ENCODE measurements at places on chromosomes 6 and 20.

GRCh38 chr6:93858213-93858612 lies 438.9 kb upstream of the EPHA7 start:
- DNase-seq: no peak

- DNase-seq: no peak
Measured at GRCh38 chr6:166005944-166006899, 161.4 kb downstream of the TBXT start.

DNA sequence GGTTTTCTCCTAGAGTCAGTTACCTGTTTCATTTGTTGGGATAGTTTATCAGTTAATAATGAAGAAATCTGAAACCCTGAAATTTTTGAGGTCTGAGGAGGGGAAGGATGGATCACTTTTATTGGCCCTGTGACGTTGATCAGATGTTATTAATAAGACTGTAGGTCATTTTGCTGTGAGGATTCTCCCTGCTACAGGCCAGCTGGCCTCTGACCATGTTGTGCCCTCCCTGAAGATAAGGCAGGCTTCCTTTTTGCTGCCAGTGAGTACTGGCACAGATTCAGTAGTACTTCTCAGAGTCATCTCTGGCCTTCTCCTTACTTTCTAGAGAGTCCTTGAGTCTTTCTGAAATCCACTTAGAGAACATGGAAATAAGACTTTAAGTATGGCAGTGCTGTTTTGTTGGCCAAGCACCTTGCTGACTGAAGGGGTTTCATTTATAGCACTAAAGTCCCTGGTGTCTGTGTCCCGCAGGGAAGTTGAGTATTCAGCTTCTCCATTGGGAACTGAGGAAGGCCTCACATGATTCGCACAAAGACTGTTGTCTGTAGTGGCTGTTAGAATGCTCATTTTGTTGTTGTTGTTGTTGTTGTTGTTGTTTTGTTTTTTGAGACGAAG lies 202.6 kb downstream of the DTNBP1 start:
- no peak for DNase-seq

DNA sequence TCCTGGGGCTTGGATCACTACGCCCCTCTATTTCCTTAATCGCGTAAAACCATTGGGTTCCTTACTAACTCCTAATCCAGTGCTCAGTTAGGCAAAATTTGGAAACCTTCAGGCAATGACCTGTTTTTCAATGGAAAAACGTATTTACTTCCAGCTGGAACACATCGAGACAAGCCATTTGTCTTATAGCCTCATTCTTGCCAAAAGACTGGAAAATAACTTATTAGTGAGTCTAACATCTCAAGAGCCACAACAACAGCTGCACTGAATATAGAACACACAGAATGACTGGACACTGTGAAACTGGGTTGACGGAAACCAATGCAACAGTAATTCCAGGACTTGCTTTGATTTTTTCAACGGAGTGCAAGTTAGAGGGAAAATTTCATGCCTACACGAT lies 125.2 kb upstream of the MAP3K7 start:
- DNase-seq: no peak

DNA sequence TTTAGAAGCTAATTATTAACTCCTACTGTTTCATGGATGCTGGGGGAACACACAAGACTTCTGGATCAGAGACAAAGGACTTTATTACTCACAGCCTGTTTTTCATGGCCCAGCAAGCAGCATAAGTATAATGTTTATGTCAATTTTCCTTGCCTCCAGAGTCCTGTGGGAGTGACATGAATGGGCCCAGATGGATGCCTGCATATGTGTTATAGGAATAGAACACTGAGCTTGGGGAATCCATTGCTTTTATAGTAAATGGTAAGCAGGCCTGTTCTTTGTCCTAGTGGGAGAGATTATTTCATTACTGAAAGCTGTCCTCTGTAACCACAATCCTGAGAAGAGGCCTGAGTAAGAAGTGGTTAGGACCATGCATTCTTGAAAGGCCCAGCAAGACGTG lies 25.6 kb downstream of the BLTP3A start:
- no peak for DNase-seq

DNA sequence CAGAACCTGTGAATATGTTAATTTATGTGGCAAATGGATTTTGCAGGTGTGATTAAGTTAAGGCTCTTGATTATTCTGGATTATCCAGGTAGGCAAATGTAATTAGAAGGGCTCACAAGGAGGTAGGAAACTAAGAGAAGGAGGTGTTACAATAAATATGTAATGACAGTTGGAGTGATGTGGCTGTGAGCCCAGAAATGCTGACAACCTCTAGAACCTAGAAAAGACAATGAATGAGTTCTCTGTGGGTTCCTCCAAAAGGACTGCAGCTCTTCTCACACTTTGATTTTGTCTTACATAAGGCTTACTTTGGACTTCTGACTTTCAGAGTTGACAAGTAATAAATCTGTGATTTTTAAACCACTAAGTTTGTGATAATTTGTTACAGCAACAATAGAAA lies 406.6 kb upstream of the EPHA7 start:
- DNase-seq: no peak

GRCh38 chr6:42152024-42152423 lies 9.6 kb upstream of the C6orf132 start:
- DNase-seq: no peak

DNA sequence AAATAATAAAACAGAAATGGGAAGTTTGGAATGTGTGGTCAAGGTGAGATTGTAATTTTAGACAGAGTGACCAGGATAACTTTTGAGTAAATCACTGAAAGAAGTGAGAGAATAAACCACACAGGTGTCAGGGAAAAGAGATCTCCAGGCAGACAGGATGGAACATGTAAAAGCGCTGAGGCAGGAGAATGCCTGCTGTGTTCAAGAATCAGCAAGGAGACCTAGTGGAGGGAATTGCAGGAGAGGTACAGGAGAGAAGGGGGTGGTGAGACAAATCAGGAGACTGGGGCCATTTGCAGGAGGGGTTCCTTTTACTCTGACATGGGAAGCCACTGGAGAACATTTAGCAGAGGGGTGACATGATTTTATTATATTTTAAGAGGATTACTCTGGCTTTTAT lies 456.7 kb downstream of the NKAIN2 start:
- no peak for DNase-seq

DNA sequence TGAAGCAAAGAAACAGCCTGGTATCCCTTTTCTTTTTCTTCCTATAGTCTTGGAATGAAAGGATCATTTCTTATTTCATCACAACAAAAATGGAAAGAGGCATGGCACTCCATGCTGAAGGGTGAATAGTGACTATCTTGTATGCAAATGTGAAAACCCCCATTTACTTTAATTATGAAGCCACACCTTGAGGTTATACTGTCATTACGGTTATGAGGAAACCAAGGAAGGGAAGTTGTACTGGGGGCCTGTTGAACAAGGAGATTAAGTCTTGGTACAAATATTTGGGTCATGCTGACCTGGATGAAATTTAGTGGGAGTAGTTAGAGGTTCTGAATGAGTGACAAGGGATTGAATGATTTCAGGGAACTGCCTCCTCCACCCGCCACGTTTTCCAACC lies 8.7 kb upstream of the STXBP5 start:
- no peak for DNase-seq

DNA sequence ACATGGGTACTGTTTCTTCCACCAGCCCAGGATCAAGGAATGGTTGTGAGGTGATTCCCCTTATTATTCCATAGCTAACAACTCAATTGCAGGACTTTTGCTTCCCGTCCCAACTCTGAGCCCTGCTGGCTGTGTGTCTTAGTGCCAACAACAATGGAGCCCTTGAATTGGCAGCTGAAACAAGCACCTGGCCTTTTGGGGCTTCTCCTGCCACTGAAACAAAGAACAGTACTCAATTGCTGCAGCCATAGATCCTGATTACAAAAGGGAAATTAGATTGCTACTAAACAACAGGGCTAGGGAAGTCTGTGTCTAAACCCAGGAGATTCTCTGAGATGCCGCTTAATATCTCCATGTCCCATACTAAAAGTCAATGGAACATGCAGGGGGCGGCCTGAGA lies 61.3 kb upstream of the CARMIL1 start:
- DNase-seq: no peak

- no peak for DNase-seq
Measured at GRCh38 chr6:128713461-128713860, 169.5 kb upstream of the LAMA2 start.

DNA sequence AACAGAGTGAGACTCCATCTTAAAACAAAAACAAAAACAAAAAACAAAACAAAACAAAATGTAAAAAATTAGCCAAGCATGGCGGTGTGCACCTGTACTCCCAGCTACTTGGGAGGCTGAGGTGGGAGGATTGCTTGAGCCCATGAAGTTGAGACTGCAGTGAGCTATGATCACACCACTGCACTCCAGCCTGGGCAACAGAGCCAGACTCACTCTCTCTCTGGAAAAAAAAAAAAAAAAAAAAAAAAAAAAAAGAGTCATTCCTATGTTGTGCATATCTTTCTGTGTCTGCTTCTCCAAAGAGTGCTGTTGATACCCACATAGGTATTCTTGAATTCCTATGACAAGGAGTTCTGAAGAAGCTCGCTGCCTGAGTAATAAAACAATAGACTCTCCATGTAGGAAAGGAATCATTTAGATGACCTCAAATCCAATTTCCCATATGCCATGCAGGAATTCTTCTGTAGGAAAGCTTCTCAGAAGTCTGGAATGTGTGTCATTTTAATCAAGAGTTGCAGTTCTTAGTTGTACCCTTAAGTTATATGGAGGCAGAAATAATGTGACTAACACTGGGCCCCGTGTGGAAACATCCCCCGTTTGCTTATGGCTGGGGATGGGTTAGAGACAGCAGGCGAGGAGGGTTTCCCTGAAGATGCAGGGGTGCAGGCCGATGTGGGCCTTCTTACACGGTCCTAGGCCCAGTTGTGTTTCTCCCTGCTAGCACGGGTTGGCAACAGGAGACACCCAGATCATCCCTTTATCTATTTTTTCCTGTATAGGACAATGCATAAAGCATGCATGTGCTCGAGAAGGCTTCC lies 79.4 kb downstream of the ZDHHC14 start:
- no peak for DNase-seq

DNA sequence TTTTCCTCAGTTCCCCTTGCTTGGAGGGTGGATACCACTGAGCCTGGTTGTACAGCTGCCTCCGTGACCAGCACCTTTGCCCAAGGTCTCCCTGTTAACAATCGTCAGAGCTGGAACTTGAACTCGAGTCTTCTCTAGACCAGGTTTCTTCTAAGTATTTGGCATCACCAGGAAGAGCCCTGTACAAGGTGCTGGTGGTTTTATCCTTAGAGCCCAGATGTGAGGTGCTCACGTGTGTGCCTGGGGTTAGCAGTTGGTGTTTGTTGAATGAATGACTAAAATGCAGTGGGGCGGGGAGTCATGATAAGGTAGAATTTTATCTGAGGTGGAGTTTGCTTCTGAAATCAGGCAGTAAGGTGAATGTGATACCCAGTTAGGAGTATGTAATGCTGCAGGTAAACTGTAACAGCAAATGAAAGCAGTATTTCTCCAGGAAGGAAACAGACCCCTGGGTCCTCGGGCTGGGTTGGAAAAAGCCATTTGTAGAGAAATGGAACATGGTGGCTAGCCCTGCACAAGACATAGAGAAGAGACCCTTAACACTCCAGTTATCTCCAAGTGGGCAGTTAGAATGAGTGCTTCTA lies 3.1 kb downstream of the DNAJC5 start:
- no peak for DNase-seq

DNA sequence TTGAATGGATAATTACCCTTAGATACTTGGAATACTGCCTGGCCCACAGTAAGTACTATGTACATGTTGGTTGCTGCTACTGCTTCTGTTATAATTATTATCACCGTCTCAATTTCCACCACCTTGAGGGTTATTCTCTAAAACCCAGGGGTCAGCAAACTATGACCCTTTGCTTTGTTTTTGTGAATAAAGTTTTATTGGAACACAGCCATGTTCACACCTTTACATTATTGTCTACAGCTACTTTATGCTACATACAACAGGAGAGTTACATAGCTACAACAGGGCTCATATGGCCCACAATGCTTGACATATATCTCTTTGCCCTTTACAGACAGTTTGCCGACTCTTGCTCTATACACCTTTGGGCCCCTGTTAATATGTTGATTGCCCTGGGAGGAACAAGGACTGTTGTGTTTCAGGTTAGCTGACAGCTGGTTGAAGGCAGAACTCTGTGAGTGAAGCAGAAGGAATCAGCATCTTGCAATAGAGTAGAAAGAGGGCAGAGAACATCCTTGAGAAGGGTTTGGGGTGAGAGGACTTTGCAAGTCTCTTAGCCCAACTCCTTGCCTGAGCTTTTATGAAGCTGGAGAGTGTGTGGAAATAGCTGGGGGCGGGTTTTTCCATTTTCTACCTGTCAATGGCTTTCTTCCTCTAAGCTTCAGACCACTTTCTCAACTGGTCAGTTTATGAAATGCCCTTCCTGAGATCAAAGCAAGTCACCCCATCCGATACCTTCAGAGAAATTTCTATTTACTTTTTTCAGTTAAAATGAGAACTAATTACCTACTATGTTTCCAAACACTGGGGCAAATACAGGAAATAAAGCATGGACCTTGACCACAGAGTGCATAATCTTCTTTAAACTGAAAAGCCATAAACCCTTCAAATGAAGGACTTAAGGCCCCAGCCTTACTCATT lies 3.5 kb upstream of the MEP1A start:
- DNase-seq: no peak

- DNase-seq: no peak
Measured at GRCh38 chr6:121651420-121651819, 216.0 kb downstream of the GJA1 start.

DNA sequence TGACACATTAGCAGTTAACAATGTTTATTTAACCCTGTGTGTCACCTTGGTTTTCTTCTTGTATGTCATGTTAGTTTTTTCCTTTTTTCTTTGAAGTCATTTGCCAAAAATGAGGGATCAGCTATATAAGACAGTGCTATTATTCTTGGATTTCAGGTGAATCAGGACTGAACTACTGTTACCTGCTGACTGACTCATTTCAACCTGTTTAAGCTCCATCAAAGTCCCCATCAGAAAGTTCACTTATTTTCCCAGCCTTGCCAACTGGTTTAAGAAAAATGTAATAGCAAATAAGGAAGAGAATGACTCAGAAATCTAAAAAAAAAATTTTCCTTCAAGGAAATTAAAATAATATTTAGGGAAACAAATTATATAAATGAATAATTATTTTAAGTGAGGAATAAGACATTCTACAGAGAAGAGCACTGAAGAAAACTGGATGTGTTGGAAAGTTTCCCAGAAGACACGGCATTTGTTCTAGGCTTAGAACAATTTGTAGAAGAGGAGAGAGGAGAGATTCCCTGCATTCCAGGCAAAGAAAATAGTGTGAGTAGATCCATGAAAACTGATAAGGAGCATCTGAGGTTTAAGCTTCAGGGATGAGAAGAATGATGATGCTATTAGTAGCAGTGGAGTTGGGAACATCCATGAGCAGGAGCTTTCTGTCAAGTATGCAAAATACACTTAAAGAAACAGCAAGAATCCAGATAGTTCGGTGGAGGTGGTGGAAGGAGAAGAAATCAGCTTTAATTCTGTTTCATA lies 84.9 kb upstream of the SIM1 start:
- DNase-seq: no peak

- DNase-seq: no peak
Measured at GRCh38 chr20:25280051-25280573, 32.2 kb downstream of the PYGB start.

DNA sequence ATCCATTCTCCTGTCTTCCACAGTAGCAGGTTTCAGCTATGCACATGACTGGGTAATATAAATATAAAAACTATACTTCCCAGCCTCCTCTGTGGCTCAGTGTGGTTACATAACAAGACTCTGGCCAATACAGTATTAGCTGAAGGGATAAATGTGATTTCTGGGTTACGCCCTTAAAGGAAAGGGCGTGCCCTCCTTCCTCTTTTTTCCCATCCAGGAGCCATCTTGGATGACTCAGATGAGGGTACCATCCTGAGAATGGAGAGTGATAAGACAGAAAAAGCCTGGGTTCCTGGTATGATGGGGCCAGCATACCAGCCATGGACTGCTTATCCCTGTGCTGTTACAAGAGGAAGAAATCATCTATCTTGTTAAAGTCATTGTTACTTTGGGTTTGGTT lies 123.3 kb downstream of the NFATC2 start:
- no peak for DNase-seq
